Nucleus accumbens (tissue), 56 donors: ENCODE measurements at places on chromosomes 1 and 21.
A peak's percentile ranks its signal among the peaks of the same experiment; 100 is the strongest.

- no peak for DNase-seq
Measured at GRCh38 chr1:204714861-204715511, 29.4 kb upstream of the LRRN2 start.

DNA sequence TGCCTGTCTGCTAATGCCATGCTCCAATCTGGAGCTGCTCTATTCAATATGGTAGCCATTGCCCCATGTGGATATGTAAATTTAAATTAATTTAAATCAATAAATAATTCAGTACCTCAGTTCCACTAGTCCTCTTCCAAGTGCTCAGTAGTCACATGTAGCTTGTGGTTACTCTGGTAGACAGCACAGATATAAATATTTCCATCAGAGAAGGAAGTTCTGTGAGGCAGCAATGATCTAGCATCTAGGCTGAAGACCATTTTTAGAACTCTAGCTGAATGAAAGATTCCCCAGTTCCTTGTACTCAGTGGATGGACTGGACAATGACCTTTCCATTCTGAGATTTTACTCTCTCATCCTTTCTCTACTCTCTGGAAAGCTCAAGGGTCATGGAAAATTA, 25.8 kb upstream of the CAPZB start:
- DNase-seq: no peak

GRCh38 chr1:206447792-206448191, 22.5 kb upstream of the IKBKE start:
- no peak for DNase-seq

GRCh38 chr1:39525366-39526165, 34.1 kb downstream of the BMP8A start:
- no peak for DNase-seq

DNA sequence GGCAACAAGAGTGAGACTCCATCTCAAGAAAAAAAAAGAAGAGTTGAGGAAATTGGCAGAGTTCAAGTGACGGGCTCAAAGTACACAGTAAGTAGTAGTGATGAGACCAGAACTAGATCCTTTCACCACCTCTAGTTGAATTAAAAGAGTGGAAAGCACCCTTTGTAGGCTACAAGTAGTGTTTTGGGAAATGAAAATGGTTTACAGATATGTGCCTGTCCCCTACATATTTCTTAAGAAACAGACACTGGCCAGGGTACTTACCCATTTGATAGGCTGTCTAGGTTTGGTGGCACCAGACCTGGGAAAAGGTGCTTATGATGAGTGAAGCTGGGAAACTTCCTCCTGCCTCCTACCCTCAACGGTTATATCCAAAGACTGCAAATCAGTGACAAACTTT, 163.7 kb upstream of the BEND5 start:
- DNase-seq: no peak

DNA sequence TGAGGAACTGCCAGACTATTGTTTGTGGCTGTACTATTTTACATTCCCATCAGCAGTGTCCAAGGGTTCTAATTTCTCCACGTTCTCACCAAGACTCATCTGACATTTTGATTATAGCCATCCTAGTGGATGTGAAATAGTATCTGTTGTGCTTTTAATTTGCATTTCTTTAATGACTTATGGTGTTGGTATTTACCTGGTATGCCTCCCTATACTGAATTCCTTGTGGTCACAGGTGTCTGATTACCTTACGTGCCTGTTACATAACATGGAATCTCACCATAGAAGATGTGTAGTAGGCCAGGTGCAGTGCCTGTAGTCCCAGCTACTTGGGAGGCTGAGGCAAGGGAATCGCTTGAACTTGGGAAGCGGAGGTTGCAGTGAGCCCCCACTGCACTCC, 13.5 kb downstream of the ZYG11A start:
- DNase-seq: no peak

GRCh38 chr1:50179639-50180038, 70.9 kb downstream of the ELAVL4 start:
- no peak for DNase-seq

DNA sequence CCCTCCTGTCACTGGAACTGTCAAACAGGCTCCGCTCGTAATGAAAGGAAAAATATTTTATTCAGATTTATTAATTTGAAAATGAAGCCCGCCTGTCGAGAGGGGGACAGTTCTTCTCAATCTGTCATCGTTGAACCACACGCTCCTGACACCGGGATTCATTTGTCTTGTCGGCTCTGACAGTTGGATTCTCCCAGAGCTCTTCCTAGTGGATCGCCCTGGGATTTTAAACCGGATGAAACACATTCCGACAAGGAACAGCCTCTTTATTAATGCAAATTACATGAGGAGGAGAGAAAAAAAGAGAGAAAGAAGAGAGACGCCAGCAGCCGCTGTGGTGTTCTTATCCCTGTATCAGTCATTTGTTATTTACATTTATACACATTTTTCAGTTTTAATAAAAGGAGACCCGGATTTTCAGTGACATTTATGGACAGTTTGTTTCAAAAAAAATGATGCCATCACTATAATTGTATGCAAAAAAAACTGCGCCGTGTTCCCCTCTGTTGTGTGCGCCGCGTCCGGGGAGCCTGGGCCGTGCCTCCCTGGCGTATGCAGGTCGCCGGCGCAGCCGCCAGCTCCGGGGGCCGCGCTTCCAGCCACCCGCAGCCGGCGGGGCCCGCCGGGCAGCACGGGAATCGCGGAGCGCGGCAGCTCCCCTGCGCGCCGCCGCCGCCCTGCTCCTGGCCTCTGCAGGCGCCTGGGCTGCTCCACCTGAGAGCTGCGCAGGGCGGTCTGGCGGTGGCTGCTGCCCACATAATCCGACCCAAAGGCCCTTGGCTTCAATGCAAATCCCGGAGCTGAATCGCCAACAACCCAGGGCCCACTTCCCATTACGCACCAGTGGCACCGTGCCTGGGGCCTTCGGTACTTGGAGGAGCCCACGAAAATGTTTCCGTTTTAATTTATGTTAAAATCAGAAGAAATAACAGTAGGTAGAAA, 237.9 kb upstream of the PBX1 start:
- DNase-seq: peak; percentile 8

- DNase-seq: no peak
Measured at GRCh38 chr1:210293171-210293607, 35.5 kb upstream of the HHAT start.

DNA sequence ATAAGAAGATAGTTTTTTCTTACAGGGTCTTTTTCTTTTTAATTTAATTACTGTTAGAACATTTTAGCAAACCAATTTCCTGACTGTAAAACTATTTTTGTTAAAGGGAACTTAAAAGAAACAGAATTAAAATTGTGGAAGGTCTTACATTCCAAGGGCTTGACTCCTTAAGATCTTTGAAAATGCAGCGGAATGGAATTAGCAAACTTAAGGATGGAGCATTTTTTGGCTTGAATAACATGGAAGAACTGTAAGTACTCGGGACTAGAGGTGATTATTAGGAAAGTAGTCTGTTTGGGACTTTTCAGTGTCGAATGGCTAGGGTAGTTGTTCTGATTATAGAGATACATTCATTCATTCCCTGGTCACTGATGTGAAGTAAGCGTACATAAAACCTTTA, 21.5 kb downstream of the LRIG2 start:
- no peak for DNase-seq

DNA sequence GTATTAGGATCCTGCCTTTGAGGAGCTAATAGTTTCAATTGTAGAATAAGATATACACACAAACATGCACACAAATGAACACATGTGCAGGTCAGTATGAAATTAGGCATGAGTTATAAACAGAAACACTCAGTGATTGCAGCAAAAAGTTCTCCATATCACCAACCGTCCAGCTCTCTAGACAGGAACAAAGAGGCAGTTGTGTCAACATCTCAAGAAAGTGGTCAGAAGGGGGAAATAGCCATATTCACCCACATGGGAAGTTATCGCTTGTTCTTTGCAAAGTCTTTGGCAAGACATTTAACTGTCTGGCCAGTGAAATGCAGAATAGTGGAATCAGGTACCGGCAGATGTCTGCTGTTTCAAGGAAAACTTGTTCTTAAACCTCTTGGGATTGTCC, 29.4 kb upstream of the PIGC start:
- DNase-seq: no peak

- DNase-seq: peak; percentile 1
Measured at GRCh38 chr1:182962554-182963115, 9.7 kb upstream of the SHCBP1L start.

- DNase-seq: no peak
Measured at GRCh38 chr1:215793180-215793579, 226.1 kb downstream of the KCTD3 start.

GRCh38 chr1:43912607-43913006, 21.0 kb upstream of the ARTN start:
- no peak for DNase-seq

- no peak for DNase-seq
Measured at GRCh38 chr1:206725109-206725963, 40.6 kb downstream of the MAPKAPK2 start.

- DNase-seq: no peak
Measured at GRCh38 chr1:160454371-160455152, 54.2 kb downstream of the VANGL2 start.

GRCh38 chr21:26226724-26227123, 56.2 kb upstream of the APP start:
- DNase-seq: no peak

DNA sequence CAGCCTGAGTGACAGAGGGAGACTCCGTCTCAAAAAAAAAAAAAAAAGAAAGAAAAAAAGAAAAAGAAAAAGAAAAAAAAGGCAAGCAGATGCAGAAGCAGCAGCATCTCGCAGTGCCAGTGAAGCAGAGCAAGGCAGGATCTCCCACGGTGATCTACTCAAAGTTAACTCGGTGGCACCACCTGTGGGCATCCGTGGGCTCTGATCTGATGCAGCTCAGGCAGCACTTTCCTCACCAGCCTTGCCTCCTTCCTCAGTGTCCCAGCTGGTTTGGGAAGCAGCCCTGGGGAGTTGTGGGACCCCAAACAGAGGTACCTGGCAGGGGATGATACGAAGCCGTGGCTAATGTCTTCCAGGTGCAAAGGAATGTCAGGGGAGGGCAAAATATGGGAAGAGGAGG, 104.3 kb upstream of the KRTAP19-8 start:
- DNase-seq: no peak

DNA sequence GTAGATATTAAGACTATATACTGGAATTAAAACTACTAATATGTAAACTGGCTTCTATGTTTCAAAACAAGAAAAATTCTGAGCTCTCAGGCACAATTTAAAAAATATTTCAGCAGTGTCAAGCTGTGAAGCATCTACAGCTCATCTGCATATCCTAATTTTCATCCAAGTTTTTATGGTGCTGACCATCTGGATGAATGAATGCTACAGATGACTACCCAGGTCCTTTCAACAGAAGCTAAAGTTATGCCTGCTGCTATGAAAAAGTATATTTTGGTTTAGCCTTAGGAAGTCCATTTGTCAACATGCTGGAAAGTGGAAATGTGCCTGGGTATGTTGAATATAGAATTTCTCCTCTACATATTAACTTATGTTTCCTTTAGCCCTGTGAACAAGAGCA, 206.9 kb downstream of the NEGR1 start:
- no peak for DNase-seq

GRCh38 chr1:156241311-156241811, 623 bp upstream of the BGLAP start:
- DNase-seq: peak; percentile 43

GRCh38 chr1:67749844-67750690, 65.1 kb downstream of the GADD45A start:
- DNase-seq: no peak

DNA sequence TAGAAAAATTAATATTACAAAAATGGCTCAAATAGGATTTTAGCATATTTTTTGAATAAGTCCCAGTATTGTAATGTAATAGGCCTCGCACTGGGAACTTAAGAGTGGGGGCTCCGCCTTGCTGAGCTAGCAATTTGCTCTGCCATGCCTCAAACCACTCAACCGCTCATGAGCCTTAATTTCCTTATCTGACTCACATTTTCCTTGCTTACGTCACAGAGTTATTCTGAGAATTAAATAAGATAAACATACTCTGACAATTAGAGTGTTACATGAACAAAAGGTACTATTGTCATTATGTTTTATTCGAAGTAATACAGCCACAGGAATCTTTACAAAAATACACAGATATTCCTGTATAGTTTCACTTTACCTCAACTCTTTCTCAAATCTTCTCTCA, 108.1 kb downstream of the SLC44A5 start:
- no peak for DNase-seq

- DNase-seq: no peak
Measured at GRCh38 chr1:7847599-7847998, 5.3 kb downstream of the UTS2 start.

DNA sequence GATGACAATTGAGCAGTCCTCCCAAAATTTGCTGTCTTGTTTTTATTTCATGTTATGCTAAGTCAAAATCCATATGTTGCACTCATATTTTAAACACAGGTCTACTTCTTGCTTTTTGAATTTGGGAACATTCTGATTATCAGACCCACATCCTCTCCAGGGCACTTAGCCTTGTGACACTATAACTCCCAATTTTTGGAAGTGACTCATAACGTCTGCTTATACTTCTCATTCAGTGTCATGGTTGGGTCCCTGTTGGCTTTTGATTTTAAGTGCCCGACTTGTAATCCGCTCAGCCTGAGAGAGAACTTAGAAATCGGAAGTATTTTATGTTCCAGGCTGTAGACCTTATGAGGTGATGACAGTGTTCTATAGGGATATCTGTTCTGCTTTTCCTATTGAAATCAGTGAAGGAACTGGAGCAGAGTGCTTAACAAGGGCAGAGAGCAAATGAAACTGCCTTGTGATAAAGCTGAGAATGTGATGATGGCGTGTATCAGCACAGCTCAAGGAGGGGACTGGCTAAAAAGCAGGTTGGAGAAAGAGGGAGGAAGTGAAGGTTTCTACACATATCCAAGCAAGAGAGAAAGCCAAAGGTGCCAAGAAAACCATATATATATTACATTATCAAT, 136.0 kb downstream of the HLX start:
- DNase-seq: no peak

GRCh38 chr1:93818570-93818959, 60.4 kb downstream of the DNTTIP2 start:
- DNase-seq: no peak

DNA sequence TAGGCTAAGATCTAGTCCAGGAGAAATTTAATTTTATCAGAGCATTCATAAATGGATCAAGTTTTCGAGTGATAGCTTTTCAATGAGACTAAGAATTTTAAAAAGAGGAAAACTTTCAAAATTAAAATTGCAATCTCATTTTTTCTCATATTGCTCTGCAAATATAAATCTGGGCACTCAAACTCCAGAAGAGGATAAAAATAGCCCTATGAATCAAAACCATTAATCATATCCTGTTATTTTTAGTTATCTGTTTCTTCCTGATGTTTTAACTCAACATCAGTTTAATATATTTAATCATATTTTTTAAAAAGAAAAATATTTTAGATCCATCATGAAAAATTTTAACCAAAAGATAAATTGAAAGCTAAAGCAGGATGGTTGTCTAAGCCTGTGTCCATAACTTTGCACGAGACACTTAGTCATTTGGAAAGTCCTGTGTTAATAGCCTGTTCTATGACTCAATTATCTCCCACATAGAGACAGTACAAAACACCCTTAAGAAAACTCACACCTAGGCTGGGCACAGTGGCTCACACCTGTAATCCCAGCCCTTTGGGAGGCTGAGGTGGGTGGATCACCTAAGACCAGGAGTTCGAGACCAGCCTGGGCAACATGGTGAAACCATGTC, 17.1 kb upstream of the PRRC2C start:
- DNase-seq: no peak

- no peak for DNase-seq
Measured at GRCh38 chr1:11833497-11833896, 14.1 kb downstream of the NPPA start.

- DNase-seq: no peak
Measured at GRCh38 chr1:61640531-61641530, 84.1 kb downstream of the TM2D1 start.

- no peak for DNase-seq
Measured at GRCh38 chr1:151846062-151846568, 6.5 kb upstream of the C2CD4D start.
